ENCODE measurements at places on chromosomes 6 and 20.

DNA sequence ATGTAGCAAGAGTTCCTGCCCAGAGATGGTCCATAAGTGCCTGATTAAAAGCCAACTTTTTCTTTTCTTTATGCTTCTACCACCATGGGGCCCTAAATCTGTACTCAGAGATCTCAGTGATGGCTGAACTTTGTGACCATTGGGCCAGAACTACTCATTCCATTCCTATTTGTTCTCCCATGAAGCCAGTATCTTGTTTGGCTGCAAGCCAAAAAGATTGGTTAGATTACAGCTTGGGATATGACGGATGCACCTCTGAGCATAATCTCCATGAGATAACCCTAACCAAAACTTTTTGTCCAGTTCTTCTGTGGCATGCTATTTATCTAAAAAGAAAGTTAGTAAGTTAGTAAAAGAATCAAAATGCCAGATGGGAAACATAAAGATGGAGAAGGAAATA is 72.2 kb downstream of the PLCB4 start:
- no peak for DNase-seq

GRCh38 chr6:71419217-71420094 is 130.8 kb downstream of the OGFRL1 start:
- DNase-seq: no peak

DNA sequence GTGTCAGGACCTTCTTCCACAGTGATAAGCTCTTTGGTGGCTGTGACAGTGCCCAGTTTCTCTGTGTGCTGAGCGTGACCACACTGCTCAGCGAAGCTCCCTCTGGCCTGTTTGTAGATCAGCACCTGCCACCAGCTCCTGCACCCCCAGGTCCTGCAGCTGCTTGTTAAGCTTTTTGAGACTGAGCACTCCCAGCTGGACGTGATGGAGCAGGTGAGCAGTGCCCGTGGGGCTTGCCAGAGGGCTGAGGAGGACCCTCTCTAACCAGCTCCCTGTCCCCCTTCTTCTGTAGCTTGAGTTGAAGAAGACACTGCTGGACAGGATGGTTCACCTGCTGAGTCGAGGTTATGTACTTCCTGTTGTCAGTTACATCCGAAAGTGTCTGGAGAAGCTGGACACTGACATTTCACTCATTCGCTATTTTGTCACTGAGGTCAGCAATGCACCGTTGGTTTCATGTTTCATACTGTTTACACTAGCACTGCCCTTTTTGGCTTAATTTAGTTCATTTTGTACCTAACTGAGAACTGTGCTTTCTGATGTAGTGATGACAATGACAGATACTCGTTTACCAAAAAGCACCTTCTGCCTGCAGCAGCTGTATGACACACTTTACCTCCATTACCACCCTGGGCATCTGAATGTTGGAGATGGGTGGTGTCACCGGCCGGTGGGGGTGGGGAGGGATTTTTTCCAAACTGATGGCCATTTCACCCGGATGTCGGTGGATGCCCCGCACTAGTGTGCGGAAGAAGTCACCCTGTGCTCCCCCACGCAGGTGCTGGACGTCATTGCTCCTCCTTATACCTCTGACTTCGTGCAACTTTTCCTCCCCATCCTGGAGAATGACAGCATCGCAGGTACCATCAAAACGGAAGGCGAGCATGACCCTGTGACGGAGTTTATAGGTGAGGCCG is 12.5 kb downstream of the NELFCD start:
- DNase-seq: no peak

DNA sequence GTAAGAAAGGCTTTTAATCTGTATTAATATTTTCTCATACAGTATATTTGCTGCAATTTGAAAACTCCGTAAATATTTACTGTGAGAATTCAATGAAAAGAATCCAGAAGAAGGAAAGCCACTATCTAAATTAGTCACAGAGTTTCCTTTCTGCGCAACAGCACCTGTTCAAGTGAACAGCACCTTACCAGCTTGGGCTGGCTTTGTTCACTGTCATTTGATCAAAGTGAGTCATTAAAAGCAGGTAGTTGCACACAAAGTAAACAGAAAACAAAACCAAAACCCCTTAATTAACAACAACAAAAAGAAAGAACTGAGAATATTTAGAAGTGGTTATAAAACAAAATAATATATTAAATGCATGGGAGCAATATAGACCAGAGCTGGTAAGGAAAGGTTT is 12.8 kb downstream of the SMLR1 start:
- DNase-seq: peak; percentile 2

GRCh38 chr20:3398681-3399252 is 8.7 kb downstream of the DNAAF9 start:
- no peak for DNase-seq

- peak; percentile 86 for DNase-seq
Observed at GRCh38 chr20:14928083-14928482, 590.7 kb upstream of the FLRT3 start.

DNA sequence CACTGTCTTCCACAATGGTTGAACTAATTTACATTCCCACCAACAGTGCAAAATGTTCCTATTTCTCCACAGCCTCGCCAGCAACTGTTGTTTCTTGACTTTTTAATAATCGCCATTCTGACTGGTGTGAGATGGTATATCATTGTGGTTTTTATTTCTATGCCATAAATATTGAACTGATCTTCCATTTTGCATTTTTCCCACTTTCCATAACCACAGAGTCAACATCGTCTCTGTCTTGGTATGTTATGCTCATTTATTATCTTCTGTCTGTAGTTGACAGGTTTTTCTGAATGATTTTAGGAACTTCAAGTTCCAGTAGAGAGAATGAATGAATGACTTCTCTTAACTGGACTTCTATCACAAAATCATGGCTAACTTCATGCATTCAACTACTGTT is 259.8 kb downstream of the UST start:
- no peak for DNase-seq

DNA sequence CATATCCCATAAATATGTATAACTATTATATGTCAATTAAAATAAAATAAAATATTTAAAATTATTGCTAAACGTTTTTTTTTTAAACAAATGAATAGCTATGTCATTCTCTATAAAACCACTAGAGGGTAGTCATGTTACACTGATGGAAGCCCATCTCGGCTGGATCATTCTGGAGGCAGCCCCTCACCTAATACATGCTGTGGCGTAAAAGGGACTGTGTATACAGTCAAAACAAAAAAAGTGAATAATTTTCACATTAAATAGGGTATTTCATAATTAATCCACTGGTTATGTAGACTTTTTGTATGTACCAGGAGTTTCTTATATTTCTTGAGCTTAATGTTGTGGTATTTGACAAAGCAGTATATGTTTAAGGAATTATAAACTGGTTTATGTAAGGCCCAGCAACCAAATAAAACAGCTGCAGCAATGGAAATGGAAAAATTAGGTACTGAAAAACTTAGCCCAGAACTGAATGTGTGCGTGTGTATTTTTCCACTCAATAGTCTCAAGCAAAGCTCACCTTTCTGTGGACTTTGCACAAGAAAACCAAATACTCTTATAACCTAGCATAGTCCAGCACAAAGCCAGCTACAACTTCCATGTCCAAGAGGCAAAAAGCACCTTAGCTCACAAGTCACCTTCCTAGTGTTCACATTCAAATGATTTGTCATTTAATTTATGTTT is 81.7 kb downstream of the COL9A1 start:
- DNase-seq: peak; percentile 64

GRCh38 chr6:11339380-11339779 is 106.9 kb upstream of the NEDD9 start:
- DNase-seq: no peak

DNA sequence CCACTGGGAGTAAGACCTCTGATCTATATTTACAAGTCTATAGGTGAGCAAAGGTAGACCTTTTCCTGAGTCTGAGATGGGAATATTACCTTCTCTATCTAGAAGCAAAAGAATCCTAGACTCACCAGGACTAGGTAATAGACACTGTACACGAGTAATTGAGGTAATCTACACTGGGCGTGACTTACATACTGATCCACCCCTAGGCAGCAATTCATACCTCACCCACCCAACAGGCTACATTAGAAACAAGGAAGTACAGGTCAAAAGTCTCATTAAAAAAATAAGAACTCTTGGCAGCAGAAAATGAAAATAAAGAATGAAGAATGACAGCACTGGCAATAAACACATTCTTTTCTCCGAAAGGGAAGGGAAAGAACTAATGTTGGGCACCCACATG is 7.6 kb downstream of the CSNK2A1 start:
- peak; percentile 13 for DNase-seq

GRCh38 chr6:14029605-14030004 is 88.0 kb upstream of the CD83 start:
- no peak for DNase-seq

GRCh38 chr6:162203287-162203686 is 524.3 kb downstream of the PRKN start:
- peak; percentile 75 for DNase-seq

- no peak for DNase-seq
Observed at GRCh38 chr20:15267935-15268334, 930.5 kb upstream of the FLRT3 start.

GRCh38 chr6:92922216-92922806 is 497.0 kb downstream of the EPHA7 start:
- DNase-seq: peak; percentile 43

DNA sequence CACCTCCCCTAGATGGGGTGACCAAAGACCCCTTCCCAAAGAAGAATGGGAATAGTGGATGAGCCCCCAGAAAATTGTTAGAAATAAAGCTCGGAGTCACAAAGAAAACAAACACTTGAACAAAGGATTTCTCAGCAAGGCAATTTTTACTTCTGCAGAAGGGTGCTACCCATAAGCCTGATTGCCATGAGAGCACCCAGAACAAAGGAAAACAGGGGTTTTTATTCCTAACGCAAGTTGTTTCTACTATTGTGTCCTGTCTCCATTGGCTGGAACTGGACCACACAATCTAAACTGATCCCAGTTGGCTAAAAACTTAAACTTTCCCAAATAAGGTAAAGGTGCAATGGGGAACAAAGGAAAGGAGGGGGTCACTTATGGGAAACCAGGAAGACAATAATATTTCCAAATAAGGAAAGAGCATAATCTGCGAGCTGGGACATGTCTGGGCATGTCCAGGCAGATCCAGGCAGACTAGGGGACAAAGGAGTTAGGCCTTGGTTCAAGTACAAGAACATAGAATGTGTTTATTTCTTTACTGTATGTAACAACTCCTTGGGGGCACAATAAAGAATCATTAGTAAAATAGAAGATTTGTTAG is 20.0 kb downstream of the HLA-B start:
- DNase-seq: no peak
